ENCODE measurements at places on chromosomes 2 and 18.

GRCh38 chr18:9135912-9136314 lies 668 bp upstream of the ANKRD12 start:
- no peak for DNase-seq

DNA sequence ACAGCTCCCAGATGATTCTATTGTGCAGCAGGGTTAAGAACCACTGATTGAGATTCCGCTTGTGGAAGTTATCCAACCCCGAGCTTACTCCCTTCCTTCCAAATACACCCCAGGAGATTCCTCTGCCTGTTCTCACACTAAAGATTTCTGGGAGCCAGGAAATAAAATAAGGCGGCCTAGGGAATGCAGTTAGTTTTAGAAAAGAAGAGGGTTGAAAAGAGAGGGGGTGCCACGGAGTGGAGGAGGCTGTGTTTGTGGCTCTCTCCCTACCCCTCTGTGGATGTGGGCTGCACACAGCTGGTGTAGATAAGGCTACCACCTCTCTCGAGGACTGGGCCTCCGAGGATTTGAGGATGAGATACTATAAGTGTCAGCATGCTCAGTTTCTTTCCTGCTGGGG lies 25.1 kb upstream of the SP3 start:
- no peak for DNase-seq

DNA sequence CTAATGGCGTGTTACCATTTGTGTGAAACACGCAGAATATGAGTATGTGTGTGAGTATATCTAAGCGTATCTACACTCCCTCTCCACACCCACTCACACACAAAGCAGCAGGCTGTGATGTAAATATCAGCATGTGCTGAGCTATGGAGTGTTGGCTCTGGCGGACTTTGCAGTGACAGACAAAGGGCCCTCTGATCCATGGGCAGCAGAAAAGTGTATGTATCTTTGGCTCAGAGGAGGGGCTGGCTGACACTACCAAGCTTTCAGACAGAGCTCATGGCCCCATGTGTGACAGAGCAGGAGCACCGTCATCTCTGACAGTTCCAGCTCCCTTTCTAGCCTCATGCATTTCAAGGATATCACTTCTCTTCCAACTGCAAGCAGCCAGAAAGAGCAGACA lies 57.2 kb upstream of the ASB18 start:
- no peak for DNase-seq

DNA sequence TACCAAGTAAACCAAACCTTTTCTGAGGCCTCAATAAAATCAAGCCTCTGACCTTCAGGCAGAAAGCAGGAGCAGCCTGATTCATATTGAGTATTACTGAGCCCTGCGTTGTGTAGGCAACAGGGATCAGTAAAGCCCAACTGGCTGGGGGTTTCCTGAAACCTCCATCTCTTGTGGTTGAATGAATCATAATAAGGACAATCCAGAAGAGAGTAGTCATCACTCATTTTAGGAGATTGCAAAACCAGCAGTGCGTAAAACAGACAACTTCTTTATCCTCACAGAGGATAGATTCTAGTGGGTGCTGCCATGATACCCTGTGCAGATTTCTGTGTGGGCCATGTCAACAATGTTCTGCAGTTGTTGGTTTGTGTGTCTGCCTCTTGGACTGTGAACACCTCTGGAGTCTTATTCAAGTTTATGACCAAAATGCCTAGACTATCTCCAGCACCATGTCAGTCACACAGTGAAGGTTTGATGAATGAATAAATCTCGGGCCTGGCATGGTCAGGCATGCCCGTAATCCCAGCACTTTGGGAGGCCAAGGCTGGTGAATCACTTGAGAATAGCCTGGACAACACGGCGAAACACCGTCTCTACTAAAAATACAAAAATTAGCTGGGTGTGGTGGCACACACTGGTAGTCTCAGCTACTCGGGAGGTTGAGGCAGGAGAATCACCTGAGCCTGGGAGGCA lies 51.8 kb upstream of the RAB27B start:
- DNase-seq = peak; percentile 10

DNA sequence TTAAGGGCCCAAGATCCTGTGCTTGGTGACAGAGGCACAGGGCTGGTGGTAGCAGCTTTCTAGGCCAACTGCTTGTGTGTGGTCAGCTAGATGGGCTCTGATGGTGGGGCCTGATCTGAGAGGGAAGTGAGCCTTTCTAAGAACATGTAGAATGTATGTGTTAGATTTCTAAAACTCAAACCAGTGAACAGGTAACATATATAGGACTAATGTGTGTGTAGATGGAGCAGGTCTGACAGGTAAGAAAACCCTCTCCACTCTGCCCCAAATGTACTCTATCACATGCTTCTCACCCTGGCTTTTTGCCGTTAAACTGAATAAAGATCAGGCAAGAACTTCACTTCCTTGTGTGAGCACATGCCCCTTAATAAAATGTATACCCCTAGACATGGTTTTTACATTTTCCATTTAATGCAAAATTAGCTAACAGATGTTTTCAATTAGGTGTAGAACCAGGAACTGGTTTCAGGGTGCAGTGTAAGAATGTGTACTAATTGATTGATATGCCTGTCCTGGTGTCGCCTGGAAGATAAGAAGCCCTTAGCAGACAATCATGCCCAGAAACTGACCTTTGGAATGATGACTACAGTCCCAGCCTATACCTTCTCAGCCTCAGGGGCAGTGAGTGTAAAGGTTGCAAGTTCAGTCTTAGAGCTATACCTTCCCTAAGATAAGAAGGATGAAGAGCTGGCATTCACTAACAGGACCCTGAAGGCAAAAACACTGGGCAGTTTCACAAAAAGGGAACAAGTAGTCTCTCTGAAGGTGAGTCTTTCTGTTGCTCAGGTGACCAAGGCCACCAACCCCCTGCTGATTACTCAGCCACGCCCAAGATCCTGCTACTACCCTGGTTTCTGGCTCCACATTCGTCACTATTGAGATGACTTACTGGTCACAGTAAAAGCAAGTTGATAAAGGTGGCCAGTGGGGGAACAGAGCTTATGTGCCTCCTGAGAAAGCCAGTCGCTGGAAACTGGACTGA lies 71.2 kb downstream of the SPATS2L start:
- DNase-seq = no peak

DNA sequence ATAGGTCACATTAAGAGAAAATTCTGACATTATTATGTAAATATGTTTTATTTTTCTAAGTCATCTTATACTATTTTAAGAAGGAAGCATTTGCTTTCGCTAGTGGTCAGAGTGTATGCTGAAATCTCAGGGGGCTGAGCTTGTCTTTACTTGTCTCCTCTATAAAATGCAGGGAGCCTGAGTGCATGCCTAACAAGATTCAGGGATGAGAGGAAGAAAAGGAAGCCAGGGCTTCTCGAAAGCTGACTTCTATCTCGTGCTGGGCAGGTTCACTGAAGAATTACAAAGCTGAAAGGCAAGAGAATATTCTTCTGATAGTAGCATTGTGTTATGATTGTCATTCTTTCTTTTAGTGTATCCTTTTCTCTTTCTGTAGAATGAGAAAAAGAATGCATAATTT lies 467.4 kb downstream of the SOX11 start:
- no peak for DNase-seq

- peak; percentile 34 for DNase-seq
Observed at GRCh38 chr2:136394136-136395060, 276.4 kb upstream of the CXCR4 start.

DNA sequence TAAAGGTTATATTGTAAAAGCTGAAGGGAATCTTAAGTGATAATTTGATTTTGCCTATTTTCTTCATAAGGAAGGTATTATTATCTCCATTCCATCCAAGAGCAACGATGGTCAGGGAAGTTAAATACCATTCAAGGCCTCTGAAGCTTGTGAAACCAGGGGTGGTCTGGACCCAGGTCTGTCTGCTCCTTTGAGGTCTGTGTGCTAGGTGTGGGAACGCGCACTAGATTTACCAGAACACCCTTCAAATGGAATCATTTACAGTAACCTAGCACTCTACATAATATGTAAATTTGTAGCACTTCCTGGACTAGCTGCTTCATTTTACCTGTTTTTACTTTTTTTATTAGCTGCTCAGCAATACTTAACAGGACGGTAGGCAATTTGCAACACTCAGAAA lies 6.4 kb upstream of the TRIB2 start:
- no peak for DNase-seq

GRCh38 chr2:37454851-37455762 lies 110.7 kb downstream of the QPCT start:
- DNase-seq = no peak

DNA sequence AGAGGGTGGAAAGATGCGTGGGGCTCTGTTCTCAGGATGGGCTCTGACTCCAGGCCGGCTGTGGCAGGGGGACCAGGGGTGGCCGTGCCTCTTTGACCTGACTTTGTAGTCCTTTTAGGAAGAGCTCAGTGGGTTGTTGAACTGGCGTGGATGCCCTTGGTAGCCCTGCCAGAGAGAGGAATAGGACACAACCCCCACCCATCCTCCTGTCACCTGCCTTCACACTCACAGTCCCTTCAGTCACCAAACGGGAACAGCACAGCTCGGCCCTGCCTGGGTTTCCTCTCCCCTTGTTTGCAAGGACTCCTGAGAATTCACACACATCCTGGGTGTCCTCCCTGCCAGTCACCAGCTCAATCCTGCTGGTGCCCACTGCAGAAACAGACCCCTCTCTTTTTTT lies 20.1 kb upstream of the MRPL33 start:
- no peak for DNase-seq

DNA sequence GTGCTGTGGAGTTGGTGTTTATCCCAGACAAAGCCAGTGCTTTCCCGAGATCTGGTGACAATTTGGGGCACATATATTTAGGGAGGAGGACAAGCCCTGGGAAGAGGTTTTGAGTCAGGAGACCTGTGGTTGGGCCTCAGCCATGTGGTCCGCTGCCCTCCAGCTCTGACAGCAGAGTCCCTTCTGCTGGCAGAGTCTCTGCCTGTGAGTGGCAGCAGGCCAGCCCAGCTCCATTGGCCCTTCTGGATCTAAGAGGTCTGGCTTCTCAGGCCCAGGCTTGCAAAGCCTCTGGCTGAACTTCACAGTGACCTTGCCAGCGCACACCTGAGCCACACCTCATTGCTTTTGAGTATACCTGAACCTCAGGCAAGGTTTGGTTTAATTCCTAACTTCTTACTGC lies 115.3 kb downstream of the BCL2L11 start:
- DNase-seq = no peak

GRCh38 chr2:3001615-3002560 lies 375.7 kb downstream of the EIPR1 start:
- DNase-seq = no peak

DNA sequence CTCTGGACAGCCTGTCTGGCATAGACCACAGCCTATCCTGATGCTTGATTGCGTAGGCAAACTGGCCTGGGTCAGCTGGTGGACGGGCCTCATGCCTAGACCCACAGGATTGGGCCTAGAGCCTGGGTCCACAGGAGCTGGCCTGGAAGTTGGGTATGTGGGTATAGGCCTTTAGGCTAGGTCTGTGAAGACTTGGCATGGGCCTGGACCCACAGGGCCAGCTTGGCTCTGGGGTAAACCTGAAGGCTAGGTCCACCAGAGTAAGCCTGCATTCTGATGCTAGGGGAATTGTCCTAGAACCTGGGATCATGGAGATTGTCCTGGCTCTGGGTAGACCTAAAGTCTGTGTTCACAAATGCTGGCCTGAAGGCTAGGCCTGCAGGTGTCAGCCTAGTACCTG lies 1293.7 kb downstream of the CNTNAP5 start:
- no peak for DNase-seq

DNA sequence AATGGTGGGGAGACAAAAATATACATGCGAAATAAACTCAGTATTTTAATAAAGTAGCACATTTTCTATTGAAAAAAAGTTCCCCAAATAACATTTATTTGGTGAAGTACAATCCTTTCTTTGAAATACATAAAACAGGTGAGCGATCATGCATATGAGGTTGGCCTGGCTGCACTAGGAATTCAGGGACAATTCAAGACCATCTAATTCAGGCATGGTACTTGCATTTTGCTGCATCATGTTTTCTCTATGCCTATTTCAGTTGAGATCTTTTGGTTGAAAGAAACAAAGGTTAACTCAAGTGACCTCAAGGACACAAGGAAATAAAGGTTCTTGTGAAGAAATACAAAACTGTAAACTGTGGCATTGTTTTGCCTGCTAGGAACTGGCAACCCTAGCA lies 19.8 kb upstream of the TAF4B start:
- no peak for DNase-seq

- DNase-seq = no peak
Observed at GRCh38 chr2:50575232-50575631, 456.7 kb downstream of the NRXN1 start.

GRCh38 chr18:8359076-8359475 lies 250.2 kb upstream of the RAB12 start:
- no peak for DNase-seq

Data from GM20000 (cell line).